Muscle of arm (tissue), 14 donors: ENCODE measurements at places on chromosomes 1 and 21.

GRCh38 chr21:34950980-34951379, 98.1 kb downstream of the RUNX1 start:
- no peak for DNase-seq

DNA sequence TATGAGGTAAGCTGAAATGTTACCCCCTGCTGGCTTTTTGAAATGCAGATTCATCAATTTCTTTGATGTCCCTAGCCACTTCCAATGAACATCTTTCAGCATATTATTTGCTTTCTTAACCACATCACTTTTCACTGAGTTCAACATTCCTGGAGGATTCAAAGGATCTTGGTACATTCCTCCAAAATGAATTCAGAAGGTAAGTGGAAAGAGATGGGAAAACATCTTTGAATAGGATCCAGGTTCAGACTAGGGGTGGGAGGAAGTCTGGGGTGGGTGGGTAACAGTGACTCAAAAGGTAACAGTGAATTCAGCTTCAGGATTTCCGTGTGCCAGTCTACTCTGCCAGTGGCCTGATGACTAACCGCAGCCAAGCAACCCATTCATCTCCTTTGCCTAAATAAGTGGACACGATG, 180.7 kb downstream of the ZC3H11B start:
- no peak for DNase-seq

DNA sequence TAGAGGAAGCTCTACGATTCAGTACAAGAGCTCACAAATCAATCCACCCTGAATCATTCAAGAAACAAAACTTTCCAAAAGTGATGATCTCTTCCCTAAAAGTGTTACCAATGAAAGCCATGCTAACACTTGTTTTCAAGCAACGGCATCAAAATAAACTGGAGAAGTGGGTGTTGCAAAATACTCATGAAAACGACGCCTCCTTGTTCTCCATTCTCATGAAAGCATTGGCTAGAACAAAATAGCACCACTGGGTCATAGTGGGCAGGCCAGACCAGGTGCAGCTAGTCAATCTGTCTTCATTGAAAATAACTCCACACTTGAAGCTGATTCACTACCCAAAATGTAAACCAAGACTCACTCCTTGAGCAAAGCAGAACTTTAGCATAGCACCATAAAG, 4.3 kb downstream of the TIAM1 start:
- DNase-seq, result no peak

DNA sequence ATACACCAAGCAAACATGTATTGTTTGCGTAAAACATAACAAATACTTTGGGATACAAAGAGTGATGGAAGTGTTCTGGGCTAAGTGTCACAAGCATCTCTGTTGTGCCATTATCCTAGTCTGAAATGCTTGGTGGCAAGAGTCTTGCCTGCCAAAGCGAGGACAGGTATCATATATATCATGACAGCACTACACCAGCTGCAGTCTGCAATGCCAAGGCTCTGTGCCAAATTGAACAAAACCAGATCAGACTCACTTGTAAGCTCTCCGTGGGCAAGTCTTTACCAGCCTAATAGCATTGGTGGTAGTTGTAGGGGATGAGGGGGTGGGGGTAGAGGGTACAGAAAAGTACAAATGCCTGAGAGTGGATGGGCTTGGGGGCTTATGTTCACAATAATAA, 119.2 kb downstream of the RWDD3 start:
- no peak for DNase-seq

GRCh38 chr1:53662951-53663350, 76.0 kb downstream of the GLIS1 start:
- DNase-seq, result no peak

GRCh38 chr1:48285525-48285924, 63.0 kb downstream of the SLC5A9 start:
- no peak for DNase-seq
